ENCODE measurements at places on chromosomes 12 and 14. TPM values are rescaled to one million over a fixed set of nuclear protein-coding genes. Genes with fewer than 3 reads are reported as not detected.

SERPINA9 gene
- 0.14 TPM for total RNA-seq

RNASE4 gene
- 23.0 TPM for total RNA-seq

KDM2B gene
- total RNA-seq = 29.5 TPM

SNX6 gene
- total RNA-seq = 28.9 TPM

MANSC4 gene
- total RNA-seq = not detected

PIWIL1 gene
- total RNA-seq = not detected

KIAA0586 gene
- total RNA-seq = 9.2 TPM

TAS2R7 gene
- total RNA-seq = not detected

TMPRSS12 gene
- total RNA-seq = not detected

CISTR gene
- total RNA-seq = not detected

AKAP3 gene
- total RNA-seq = 5.2 TPM

KRT8 gene
- 1,458 TPM for total RNA-seq

INSM2 gene
- total RNA-seq = 0.14 TPM

DEGS2 gene
- 4.4 TPM for total RNA-seq

PCK2 gene
- 32.3 TPM for total RNA-seq

TEX52 gene
- total RNA-seq = not detected

NEUROD4 gene
- not detected for total RNA-seq

GRCh38 chr12:89932954-89933353 lies 224.3 kb upstream of the ATP2B1 start:
- no peak for DNase-seq

- DNase-seq = no peak
Measured at GRCh38 chr14:104219731-104220214, 81.4 kb downstream of the KIF26A start.

DNA sequence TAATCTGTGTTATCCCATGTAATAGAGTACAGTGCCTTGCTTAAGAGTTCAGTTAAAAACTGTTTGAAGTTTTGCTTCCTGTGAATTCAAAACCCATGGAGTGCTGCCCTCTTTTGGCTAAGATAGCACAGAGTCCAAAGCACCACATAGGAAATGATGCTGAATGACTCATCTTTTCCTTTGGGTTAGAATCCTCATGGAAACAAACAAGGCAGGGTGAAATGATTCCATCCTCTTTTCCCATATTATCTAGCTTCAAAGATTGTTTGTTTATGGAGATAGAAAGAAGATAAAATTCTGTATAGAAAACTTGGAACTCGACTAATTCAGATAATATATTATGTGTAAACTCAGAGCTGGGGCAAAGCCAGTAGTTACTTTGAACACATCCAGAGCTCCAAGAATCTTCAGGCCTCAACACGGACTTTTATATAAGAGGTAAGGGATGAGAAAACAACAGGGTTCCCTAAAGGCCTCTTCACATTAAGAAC lies 87.4 kb downstream of the OTOGL start:
- DNase-seq = no peak

DNA sequence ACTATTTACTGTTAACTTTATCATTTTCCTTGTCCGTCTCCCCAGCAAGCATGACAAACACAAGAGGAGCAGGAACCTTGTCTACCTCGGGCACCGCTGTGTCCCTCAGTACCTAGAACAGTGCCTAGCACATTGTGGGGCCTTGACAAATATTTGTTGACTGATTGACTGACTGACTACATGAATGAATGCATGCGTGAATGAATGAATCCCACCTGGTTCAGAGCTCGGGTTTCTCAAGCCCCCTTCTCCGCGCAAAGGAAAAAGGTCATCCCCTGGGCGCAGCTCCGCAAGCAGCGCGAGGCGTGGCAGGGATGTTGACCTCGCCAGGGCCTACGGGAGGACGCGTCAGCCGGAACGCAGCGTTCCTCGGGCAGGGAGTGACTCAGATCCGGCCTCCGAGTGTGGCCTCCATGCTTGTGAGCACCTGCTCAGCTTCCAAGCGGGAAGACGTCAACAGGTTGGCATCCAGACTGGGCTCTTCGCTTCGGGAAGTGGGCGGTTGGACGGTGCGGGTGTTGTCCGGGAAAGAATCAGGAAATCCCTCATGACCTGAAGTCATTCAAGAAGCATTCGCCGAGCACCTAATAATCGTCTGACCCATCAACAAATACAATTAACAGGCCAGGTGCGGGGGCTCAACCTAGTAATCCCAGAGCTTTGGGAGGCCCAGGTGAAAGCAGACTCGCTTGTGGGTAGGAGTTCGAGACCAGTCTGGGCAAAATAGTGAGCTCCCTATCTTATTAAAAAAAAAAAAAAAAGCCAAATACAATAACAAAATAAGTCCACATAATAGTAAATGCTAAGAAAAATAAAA lies 13.9 kb upstream of the UBC start:
- DNase-seq = peak; percentile 91

- no peak for DNase-seq
Measured at GRCh38 chr14:84456946-84457345, 1073.0 kb upstream of the FLRT2 start.

- no peak for DNase-seq
Measured at GRCh38 chr12:96416033-96416799, 16.0 kb upstream of the CDK17 start.

GRCh38 chr14:69547701-69548348 lies 26.8 kb downstream of the CCDC177 start:
- DNase-seq = no peak

GRCh38 chr12:85036234-85036707 lies at the start of the genes LRRIQ1 and TSPAN19:
LRRIQ1 (plus strand) TSS chr12:85036351; CDS start chr12:85038177, 1,826 bp downstream.
TSPAN19 (minus strand) TSS chr12:85036277; CDS start chr12:85029946, 6,331 bp downstream.
- DNase-seq = peak; percentile 44

DNA sequence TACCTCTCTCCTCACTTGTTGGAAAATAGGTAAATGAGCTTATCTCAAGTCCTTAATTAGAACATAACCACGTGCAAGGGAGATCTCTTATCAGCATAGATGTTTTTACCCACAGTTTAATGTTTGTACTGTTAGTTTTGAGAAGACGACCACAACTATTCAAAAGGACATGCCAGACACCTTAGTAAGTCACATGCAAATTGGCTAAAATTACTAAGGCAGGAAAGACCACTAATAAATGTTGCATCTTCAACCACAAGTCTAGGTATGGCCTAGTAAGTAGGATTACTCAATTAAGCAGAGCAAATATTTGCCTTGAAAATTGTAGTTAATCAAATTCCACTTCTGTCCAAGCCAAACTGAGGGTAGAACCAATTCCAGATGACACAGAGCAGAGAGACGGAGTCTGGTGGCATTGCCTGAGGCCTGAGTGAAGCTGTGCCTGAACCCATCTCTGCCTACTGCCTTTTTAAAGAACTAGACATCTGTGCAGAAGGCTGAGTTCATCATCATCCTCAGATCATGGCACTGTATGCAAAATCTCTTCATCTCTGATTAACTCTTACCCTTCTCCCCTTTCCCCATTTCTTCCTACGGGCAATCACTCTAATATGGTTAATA lies 29.7 kb upstream of the CHST11 start:
- DNase-seq = no peak

DNA sequence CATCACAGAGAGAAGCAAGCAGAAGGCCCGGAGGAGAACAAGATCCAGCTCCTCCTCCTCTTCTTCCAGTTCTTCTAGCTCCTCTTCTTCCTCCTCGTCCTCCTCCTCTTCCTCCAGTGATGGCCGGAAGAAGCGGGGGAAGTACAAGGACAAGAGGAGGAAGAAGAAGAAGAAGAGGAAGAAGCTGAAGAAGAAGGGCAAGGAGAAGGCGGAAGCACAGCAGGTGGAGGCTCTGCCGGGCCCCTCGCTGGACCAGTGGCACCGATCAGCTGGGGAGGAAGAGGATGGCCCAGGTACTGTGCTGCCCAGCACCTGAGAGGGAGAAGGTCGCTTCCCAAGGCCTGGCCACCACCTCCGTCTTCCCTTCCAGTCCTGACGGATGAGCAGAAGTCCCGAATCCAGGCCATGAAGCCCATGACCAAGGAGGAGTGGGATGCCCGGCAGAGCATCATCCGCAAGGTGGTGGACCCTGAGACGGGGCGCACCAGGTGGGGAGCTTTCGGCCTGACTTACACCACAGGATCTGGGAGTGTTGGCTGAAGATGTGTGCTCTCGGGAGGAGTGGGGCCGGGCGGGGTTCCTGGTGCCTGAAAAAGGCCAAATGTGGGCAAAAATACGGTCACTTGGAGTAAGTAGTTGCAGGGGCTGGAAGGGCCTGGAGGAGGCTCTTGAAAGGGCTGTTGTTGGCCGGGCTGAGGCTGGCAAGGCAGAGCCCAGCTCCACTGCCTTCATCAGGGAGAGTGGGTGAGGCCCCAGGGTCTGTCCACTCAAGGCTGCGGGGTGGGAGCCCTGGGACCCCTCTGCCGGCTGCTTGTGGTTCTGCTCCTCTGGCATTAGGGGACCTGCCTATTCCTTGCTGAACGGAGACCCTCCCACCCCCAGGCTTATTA lies 1.4 kb downstream of the ARL6IP4 start:
- no peak for DNase-seq

DNA sequence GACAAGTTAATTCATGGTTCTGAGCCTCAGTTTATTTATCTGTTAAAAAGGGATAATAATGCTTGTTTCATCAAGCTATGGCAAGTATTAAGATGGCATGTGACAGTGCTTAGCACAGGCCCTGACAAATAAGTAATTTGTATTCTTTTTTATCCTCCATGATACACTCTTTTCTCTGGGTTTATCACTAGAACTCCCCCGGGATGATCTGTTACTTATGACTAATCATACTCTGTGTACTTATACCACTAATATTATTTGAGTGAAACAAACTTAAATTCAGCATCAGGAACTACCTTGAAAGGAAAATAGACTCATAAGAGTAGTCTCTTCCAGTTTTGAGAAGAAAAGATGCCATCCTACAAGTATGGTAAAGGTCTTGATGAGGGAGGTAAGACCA lies 283.8 kb downstream of the PAWR start:
- DNase-seq = no peak

DNA sequence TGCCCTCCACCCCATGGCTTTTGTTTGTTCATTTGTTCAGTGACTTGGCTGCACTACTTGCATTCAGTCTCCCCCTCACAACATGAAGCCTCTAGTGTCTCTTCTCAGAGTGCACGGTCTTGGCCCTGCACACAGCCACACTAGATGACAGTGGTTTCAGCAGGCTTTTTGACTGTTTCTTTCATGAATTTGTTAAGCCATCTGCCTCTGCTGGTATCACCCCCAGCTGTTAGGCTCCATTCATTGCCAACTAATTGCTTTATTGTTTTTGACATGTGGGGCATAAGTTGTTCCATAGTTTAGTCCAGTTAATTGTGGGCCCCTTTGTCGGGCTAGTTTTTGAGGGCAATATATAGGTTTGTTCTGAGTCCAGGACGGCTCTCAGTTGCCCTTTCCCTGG lies 18.8 kb downstream of the OS9 start:
- DNase-seq = no peak

DNA sequence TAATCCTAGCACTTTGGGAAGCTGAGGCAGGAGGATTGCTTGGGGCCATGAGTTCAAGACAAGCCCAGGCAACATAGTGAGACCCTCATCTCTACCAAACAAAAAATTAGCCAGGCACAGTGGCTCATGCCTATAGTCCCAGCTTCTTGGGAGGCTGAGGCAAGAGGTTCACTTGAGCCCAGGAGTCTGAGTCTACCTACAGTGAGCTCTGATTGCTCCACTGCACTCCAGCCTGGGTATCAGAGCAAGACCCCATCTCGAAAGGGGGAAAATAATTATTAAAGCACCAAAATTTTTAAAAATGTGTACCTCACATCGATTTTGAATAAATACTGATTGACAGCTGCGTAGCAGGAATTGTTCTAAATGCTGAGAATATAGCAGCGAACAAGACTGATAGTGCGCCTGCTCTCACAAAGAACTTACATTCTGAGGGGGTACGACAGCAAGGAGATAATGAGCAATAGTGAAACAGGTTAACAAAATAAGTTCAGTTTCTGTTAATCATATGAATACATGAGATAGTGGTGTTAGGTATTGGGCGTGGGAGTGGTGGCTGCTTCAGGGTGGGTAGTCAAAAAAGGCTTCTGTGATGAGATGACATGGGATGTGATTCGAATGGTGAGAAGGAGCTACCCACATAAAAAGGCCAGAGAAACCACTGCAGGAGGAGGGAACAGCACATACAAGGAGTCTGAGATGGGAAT lies 19.6 kb downstream of the HCFC2 start:
- DNase-seq = no peak

GRCh38 chr12:16610743-16611142 lies 4.8 kb upstream of the LMO3 start:
- DNase-seq = no peak

GRCh38 chr12:2214411-2214810 lies 161.6 kb downstream of the CACNA1C start:
- DNase-seq = no peak

DNA sequence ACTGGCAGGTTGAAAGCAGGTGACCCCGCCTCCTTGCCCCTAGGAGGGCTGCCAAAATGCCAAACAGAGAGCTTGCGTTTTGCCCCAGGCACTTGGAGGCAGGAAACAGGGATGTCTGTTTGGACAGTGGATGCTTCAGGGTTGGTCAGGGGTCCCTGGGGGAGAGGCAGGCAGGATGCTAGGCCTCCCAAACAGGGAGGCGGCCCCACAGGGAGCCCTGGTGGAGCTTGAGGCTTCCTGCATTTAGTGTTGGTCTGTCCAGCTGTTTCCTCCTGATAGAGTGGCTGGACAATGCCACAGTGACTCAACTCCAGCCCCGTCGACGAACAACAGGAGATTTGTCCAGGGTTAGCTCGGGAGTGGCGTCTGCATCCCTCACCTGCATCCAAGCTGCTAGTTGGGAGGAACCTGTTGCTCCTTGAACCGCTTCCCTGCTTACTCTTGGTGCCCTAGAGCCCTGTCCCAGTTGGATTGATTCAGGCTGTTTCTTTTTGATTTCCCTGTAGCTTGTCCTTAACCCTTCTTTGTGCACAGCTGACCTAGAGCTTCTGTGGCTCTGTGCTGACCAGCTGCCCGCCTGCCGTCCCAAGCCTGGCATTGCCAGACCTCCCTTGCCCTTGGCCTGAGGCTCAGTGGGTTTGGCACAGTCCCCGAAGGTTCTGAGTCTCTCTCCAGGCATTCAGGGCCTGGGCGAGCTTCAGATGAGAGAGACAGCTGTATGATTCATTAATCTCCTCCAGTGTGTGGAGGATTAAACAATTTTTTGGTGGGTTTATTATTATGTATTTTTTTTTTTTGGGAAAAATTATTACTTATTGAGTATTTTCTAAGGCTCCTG lies 45.9 kb downstream of the TSPAN9 start:
- DNase-seq = no peak

DNA sequence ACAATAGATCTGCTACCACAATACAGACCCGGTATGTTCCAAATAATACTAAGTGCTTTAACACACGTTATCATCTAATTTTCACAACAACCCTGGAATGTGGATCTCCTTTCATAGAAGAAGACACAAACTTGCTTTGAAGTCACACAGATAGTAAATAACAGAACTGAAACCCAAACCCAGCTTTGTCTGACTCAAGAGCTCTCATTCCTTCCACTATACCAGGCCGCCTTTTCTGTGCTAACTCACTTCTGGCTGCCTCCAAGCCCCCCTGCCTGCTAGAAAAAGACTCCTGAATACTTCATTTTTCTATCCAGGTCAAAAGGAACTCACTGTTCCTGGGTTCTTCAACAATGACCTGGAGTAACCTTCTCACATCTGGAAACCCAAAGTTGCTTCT lies 37.8 kb downstream of the PRPF40B start:
- no peak for DNase-seq

GRCh38 chr14:76977793-76978720 lies 50.5 kb downstream of the IRF2BPL start:
- peak; percentile 84 for DNase-seq

- DNase-seq = peak; percentile 93
Measured at GRCh38 chr12:132489078-132489601, 811 bp upstream of the FBRSL1 start.

GRCh38 chr12:42039176-42039575 lies 105.5 kb downstream of the GXYLT1 start:
- DNase-seq = no peak
